ENCODE measurements at places on chromosomes 6 and 20.

DNA sequence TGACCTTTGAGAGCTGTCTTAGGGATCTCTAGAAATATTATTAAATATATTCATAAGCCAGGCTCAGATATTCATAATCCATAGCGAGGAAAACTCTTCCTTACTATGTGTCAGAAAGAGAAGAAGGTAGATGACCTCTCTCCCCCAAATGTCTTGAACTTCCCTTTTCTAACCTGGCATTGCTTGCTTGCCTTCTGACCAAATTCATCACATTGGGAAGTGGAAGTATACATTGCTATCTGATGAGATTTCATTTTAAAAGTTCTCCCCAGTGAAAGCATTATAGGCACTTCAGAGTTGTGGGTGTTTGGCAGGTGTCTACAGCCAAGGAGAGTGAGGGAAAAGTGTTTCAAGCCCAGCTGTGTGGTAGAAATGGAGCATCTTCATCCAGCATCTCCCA lies 197.3 kb downstream of the ZFAND3 start:
- no peak for DNase-seq

DNA sequence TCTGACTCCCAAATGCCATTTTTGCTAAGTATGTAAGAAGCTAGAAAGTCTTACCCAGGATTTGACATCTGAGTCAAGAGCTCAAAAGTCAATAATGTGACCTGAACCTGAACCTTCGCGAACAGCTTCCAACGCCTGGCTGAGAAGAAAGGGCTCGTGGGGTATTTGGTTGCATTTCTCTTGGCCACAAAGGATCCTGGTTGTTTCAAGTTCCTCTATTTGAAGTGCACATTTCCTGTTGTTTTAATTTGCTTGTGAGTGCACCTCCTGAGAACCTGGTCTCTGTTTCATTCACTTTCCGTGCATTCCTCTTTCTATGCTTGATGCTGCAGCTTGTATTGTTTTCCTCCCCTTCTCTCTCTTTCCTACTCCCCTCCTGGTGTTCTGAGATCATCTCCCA lies 212.5 kb downstream of the FOXA2 start:
- no peak for DNase-seq

GRCh38 chr20:40464731-40465208 lies 224.3 kb downstream of the MAFB start:
- no peak for DNase-seq

- DNase-seq = no peak
Observed at GRCh38 chr6:129329678-129330077, 380.3 kb downstream of the ARHGAP18 start.

- DNase-seq = no peak
Observed at GRCh38 chr20:11832397-11832796, 85.3 kb upstream of the BTBD3 start.

DNA sequence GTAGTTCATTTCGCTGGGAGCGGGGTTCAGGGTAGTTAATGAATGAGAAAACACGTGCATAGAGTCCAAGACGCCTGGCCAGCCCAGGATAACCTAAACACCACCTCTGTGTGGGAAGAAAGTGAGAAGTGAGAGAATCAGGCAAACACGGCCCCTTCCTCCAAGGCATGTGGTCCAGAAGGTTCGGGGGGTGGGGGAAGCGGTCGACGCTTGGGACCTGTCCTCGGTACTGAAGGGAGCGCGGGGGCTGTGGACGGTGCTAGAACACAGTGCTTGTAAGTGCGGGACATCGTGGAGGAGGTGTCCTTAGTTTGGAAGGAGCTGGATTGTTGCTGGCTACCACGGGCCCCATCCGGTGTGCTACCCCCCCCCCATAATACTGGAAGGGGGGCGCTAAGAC lies 1.7 kb upstream of the VSTM2L start:
- no peak for DNase-seq

DNA sequence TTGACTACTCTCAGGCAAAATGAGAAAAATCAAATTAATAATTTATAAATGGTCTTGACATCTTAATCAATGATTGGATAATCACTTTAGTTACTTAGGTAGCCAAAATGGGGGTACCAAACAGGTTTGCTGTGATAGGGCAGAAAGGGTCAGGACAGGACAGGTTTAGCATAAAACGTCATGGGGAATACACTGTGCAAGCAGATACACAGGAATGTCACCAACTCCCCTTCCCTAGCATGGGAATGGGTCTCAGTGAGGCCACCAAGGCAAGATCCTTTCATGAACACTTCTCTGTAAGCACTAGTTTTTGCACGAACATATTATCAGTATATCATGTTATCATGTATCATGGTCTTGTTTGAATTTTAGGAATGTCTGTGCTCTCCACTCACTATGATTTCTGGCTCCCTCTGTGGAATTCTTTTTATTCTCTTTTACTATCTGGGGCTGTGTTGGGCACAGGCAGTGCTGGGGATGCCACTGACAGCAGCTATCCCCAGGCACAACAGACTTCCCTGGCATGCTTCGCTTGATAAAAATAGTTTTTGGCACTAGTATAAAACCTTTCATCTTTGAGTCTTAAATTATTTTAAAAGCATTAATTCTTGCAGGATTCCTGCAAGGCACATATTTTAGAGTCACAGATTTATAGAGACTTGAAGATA lies 18.3 kb downstream of the PTCHD4 start:
- no peak for DNase-seq

- DNase-seq = no peak
Observed at GRCh38 chr6:163354761-163355425, 59.6 kb upstream of the QKI start.

- DNase-seq = no peak
Observed at GRCh38 chr6:14765106-14765505, 480.8 kb upstream of the JARID2 start.

DNA sequence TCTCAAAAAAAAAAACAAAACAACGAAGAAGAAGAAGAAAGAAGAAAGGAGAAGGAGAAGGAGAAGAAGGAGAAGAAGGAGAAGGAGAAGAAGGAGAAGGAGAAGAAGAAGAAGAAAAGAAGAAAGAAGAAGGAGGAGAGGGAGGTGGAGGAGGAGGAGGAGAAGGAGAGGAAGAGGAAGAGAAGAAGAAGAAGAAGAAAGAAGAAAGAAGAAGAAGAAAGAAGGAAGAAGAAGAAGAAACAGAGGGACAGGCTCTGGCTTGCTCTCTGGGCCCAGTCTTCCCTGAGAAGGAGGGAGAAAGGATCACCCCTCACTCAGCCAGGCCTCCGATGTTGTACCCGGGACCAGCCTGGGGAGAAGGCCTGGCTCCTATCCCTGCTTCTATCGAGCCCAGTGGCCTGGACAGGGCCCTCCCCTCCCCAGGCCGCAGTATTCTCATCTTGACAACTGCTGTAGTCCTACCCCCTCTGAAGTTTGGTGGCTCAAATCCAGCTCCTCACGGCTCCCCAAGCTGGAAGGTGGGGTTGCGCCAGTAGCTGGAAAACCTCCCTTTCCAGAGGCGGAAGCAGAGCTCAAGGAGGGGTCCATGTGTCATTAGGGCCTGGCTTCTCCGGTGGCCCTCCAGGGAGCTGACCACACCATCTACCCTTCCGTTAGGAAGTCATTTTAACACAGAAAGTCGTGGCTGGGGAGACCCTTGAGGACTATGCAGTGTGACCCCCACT lies 18.9 kb downstream of the C6orf132 start:
- DNase-seq = no peak

DNA sequence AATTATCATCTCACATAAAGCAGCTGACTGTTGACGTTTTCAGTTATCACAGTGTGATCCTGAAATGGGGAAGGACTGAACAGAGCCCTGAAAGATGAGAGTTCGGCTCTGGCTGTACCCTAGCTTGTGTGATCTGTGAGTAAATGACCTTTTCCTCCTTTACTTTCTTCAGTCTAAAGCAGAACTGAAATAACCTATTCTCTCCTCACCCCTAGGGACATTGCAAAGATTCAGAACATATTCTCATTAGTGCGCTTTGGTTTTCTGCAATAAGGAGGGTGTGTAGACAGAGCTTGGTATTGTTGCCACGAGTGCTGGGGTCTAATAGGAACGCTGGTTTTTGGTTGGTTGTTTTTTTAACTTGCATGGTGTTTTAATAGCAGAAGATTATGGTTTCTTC lies 16.7 kb downstream of the FARS2 start:
- no peak for DNase-seq

- DNase-seq = no peak
Observed at GRCh38 chr6:139186242-139186641, 51.4 kb downstream of the HECA start.

DNA sequence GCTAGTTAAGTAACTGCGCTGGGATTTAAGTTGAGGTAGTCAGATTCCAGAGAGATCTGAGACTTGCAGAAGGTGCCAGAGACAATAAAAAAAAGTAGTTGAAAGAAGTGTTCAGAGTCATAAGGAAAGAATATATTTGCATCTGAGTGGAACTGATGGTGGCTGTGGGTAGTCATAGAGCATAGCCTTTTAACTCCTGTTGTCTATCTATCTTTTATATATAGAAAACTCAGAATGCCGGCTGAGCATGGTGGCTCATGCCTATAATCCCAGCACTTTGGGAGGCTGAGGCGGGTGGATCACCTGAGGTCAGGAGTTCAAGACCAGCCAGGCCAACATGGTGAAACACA lies 62.0 kb downstream of the CARMIL1 start:
- DNase-seq = no peak

DNA sequence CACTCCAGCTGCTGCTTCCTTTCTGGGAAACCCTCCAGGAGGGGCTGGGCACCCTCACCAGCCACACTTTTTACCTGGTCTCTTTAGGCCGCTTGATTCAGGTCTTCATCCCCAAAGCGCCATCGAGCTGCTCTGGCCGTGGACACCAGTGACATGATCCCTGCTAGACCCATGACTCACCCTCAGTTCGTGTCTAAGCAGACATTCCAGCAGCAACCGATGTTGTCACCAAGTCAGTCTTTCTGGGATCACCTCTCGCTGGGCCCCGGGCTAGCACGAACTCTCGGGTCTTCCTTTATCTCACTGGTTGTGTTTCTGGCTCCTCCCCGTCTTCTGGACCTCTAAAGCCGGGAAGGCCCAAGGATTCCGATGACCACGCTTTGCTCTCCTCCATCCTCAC lies 43.0 kb upstream of the GPR31 start:
- DNase-seq = no peak

GRCh38 chr20:43988867-43989266 lies 74.2 kb downstream of the TOX2 start:
- no peak for DNase-seq

DNA sequence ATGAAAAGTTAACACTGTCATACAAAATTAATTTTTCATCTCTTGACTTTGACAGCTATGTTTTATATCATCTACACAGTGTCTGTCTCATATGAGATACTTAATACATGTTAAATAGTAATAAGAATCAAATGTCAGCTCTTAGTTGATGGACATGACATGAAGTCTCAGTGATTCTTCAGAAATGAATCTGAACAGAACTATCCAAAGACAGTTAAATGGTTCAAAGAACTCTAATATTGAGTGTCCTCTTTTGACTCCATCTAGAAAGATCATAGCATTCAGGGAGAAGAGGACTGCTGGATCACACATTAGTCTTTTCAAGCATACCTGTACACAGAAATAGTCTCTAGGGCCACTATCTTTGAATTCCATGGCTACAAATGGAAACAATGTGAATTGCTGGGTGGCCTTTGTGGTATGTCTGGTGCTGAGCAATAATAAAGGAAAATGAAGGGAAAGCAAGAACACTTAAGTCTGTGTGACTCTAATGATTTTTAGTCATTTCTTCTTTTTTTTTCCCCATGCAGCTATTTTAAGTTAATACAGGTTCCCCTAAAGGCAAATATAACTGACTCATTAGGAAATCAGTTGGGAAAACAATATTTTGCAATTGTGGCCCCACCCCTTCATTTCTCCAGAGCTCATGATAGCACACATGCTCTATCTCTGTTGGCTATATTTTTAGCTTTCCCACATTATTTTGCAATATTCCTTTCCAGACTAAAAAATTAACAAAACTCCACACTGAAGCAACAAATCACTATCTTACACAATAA lies 367.5 kb downstream of the GRIK2 start:
- DNase-seq = no peak

GRCh38 chr6:137878486-137879285 lies 11.6 kb downstream of the TNFAIP3 start:
- no peak for DNase-seq

DNA sequence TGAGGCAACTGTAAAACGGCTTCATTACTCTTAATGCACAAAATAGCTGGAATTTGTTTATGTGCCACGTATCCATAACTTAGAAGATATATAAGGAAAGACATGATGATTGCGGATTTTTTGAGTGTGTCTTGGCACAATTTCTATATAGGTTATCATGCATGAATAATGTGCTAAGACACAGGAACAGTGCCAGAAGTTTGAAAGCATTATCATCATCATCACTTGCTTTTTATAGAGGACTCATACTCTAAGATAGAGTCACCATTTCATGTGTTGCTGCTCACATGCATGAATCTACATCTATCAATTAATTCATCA lies 113.4 kb downstream of the ELOVL4 start:
- no peak for DNase-seq

- no peak for DNase-seq
Observed at GRCh38 chr6:136751522-136751956, 40.7 kb downstream of the MAP3K5 start.

- no peak for DNase-seq
Observed at GRCh38 chr6:109383438-109383940, 1.2 kb upstream of the CD164 start.

- DNase-seq = peak; percentile 62
Observed at GRCh38 chr6:160137989-160138835, 16.6 kb downstream of the SLC22A1 start.

- no peak for DNase-seq
Observed at GRCh38 chr6:160360955-160361354, 12.8 kb downstream of the SLC22A3 start.

DNA sequence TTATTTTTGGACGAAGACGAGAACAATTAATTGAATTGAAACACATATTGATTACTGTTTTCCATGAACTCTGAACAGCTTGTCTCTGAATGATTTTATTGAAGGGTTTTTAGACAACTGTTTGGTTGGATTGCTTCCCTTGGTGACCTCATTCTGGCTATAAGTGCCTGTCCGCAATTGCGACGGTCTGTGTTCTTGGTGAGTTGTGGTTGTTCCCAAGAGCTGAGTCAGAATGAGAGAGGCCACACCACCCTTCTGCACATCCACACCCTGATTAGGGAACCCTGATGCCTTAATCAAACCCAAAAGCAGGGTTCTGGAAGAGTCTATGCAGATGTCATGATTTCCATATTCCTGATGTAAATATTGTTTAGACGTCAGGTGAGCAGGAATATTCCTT lies 747.0 kb downstream of the PTPRT start:
- DNase-seq = no peak

- no peak for DNase-seq
Observed at GRCh38 chr6:2186516-2186915, 58.9 kb downstream of the GMDS start.

DNA sequence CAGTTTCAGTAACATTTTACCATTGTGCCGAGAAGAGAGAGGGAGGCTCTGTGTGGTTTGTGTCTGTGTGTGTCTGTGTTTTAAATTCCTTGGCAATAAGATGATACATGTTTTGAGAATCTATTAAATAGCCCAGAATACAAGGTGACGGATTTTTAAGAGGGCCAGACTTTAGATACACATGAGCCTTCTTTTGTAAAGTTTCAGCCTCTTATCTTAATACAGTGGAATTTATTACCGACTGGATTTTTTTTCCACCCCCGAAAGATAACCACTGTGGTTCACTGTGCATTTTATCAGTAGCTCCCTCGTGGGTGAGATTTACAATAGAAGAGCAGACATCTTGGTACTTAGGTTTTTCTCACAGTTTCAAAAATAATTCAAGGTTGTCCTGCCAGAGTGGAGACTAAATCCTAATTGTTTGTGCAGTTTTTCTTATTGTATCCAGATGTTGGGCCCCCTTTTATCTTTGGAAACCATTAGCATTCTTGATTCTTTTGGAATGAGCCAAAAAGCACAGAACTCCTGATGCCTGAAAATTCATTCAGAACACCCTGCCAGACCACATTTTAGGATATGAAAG lies 49.9 kb downstream of the STK4 start:
- no peak for DNase-seq

GRCh38 chr6:34810017-34810882 lies 18.4 kb downstream of the BLTP3A start:
- DNase-seq = no peak
